ENCODE measurements at places on chromosomes 4 and X. TPM values are rescaled to one million over a fixed set of nuclear protein-coding genes. Genes with fewer than 3 reads are reported as not detected.

The ARL13A gene
- total RNA-seq: not detected

GRCh38 chrX:139882299-139882698 is 50.6 kb downstream of the ATP11C start:
- DNase-seq: no peak

GRCh38 chr4:169986369-169986768 is 39.8 kb downstream of the MFAP3L start:
- DNase-seq: no peak

DNA sequence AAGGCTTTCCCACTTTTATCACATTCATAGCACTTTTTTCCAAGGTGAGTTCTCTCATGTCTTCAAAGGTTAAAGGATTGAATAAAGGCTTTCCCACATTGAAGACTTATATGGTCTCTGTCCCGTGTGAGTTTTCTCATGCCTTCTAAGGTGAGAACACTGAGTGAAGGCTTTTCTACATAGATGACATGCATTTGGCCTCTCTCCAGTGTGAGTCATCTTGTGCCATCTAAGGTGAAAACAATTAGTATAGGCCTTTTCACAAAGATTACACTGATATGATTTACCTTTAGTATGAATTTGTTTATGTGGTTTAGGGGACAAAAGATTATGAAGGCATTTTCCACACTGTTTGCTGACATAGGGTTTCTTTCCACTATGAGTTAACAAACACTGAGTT is 21.2 kb downstream of the USP17L30 start:
- no peak for DNase-seq

All from frontal cortex (tissue), 4 donors.